Caki2 (cell line): ENCODE measurements at places on chromosomes 7 and 10. TPM values are rescaled to one million over a fixed set of nuclear protein-coding genes. Genes with fewer than 3 reads are reported as not detected.

- DNase-seq, result no peak
Observed at GRCh38 chr7:17887286-17887685, 53.0 kb downstream of the SNX13 start.

- no peak for DNase-seq
Observed at GRCh38 chr7:98668255-98668654, 51.2 kb downstream of the NPTX2 start.

The MUC12 gene
- total RNA-seq, result 1.3 TPM in 1 of 2 replicates, not detected in the other

DNA sequence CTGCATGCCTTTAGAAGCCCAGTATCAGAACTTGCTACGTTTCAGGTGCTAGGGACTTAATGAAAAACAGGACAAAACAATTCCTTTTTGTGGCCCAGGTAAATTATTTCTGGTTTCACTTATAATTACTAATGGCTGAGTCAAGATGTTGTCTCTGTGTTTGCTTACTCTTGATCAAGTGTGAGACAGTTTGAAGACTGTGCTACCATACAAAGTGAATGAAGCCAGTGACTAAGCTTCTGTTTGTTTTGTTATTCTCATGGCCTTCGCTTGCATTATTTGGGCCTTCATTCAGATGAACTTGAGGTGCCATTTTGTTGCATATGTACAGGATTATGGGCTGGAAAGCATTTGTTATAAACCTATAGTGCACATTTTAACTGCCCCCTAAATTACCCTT lies 17.9 kb downstream of the SMNDC1 start:
- no peak for DNase-seq

The CCDC172 gene
- not detected in 2 replicates for total RNA-seq
